ENCODE measurements at places on chromosomes 5 and 9.

DNA sequence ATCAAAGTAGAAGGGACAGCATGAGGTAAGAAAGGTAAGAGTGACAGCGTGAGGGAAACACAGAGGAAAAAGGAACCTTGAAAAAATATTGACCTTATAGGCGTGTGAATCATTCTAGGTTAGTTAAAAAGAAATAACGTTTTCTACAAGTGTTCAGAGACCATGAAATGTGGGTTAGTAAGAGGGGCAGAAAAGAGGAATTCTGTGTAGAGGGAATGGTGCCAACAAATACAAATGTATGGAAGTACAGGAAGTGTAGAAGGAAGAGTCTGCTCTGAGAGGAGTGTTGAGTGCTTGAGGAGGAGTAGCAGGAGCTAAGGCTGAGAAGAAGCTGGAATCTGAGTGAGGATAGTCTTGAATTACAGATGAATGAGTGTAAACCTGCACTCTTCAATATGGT, 418.6 kb upstream of the RIOK2 start:
- no peak for DNase-seq

DNA sequence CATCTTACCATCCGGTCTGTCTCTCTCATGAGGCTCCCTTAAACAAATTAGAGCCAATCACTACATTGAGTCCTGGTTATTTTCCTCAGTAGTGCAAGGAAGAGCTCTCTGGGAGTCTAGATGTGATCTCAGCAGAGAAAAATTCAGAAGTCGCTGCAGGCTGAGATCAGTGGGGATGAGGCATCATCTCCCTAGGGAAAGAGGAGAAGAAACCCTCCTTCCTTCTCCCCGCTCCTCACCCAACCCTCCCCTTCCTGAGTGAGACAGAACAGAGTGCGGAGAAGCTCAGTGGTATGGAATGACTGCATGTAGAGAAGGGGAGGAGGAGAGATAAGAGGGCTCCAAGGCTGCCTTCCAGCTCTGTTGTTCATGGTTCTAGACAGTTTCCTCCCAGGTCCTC, 80.5 kb downstream of the PAPPA start:
- no peak for DNase-seq

GRCh38 chr9:115739096-115739875, 414.3 kb upstream of the PAPPA start:
- no peak for DNase-seq

DNA sequence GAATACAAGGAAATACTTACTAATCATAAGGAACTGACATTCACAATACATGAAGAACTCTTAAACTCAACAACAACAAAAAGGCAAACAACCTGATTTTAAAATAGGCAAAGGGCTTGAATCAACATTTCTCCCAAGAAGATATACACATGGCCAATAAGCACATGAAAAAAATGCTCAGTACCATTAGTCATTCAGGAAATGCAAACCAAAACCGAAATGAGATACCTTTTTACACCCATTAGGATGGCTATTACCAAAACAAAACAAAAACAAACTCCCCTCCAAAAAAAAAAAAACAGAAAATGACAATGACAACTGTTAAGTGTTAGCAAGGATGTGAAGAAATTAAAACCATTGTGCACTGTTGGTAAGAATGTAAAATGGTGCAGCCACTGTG, 104.1 kb upstream of the ZNF462 start:
- no peak for DNase-seq

DNA sequence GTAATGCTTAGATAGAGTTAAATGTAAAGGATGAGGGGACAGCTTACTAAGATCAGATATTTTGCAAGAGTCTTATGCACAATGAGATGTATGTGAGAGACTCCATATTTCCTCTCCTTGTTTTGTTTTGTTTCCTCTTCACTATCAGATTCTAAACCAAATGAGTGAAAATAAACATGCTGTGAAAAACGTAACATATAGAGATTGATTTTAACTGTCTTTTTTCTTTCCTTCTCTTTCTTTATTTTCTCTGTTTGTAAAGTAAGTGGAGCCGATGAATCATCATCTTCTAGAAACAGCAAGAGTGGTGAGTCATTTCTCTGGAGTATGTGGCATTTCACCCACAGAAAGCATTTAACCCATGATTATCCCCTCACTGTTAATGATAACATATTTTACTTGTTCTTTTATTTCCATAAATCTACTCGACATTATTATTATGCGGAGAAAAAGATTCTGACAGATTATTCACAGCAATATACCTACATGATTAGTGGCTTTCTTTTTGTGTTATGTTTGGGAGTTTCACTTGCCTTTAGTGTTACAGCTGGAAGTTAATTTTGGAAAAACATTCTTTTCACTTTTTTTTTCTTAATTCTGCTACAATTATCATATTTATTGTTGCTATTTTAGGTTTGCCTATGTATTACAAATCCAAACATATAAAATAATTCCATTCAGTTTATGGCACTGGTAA, 2.1 kb upstream of the ANXA1 start:
- DNase-seq: no peak

DNA sequence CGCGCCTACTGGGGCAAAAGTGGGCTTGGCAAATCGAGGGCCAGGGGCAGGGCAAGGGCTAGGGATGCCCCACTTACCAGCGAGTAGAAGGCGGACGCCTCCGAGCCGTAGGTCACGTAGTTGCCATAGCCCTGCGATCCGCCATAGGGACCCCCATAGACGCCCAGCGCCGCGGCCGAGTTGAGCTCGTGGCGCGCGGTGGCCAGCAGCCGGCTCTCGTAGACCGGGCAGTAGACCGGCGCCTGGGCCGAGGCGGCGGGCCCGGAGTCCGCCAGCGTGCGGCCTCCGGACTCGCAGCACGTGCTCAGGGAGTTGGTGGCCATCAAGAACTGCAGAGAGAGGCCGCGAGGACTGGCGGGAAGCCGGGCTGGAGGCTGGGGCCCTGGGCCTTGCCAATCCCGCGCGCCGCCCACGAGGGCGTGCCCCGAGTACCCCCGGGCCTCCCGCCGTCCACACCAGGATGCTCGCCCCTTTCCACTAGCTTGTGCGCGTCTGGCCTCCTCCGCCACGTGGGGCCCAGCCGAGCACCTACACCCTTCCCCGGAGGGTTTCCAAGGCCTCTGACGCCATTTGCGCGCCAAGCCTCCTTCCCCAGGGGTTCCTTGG, 891 bp downstream of the IRX4 start:
- no peak for DNase-seq

DNA sequence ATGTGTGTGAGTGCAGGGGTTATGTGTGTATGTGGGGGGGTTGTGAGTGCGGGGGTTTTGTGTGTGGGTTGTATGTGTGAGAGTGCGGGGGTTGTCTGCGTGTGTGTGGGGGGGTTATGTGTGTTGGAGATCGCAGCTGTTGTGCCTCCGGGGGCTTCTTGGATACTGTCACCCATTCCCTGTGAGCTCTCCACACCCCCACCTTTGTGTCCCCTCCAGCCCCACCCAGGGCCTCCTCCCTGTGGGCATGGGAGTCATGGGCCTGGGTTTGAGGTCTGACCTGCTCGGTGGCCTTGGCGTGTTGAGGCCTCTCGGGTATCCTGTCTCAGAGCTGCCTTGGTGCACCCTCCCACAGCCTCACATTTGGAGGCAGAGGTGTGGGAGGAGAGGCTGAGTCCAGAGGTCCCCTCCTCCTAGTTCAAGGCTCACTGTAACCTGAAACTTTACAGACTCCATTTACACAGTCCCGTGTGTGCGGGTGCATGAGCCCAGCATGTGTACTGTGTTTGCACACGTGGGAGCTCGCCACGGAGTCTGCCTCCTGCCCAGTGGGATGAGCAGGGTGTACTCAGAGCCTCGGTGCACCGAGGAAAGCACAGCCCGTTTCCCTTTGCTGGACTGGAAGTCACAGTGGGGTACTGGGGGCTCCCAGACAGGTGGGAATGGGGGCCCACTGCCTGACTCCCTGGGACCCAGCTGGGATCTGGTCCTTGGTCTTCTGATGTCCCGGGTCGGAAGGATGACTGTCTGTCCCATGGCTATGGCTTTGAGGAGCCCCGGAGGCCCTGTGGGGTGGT, 43.4 kb downstream of the RXRA start:
- no peak for DNase-seq

- no peak for DNase-seq
Measured at GRCh38 chr5:23026252-23027170, 173.4 kb upstream of the CDH12 start.

DNA sequence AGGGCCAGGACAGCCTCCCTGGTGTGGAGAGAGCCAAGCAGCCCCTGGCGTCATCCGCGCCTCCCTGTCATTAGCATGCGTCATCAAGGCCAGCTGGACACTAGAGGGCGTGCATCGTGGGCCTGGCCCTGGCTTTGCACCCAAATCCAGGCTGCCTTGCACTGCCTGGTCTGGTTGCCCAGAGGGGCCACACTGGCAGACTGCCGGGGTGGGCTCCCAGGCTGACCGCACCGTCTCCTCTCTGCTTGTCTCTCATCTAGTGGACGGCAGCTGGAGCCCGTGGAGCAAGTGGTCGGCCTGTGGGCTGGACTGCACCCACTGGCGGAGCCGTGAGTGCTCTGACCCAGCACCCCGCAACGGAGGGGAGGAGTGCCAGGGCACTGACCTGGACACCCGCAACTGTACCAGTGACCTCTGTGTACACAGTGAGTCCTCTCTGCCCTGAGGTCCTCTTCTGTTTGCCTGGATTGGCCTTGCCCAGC, 29.0 kb downstream of the HK3 start:
- DNase-seq: no peak

DNA sequence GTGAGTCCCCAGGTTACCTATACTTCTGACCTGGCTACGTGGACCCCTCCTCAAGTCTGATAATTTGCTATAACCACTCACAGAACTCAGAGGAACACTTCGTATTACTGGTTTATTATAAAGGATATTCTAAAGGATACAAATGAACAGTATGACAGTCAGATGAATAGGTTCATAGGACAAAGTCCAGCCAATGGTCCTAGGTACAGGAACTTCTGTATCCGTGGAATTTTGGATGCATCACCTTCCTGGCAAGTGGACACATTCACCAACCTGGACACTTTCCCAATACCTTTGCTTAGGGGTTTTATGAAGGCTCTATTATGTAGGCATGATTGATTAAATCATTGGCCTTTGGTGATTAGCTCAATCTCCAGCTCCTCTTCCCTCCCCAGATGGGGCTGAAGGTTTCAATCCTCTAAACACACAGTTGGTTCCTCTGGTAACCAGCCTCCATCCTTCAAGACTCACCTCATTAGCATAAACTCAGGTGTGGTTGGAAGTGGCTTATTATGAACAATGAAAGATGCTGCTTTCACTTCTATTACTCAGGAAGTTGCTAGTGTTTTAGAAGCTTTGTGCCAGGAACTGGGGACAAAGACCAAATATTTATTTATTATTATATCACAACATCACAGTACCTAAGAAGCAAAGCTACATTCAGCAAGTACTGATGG, 149.6 kb upstream of the ELL2 start:
- DNase-seq: no peak

- no peak for DNase-seq
Measured at GRCh38 chr5:54807421-54807820, 178.0 kb downstream of the ESM1 start.

DNA sequence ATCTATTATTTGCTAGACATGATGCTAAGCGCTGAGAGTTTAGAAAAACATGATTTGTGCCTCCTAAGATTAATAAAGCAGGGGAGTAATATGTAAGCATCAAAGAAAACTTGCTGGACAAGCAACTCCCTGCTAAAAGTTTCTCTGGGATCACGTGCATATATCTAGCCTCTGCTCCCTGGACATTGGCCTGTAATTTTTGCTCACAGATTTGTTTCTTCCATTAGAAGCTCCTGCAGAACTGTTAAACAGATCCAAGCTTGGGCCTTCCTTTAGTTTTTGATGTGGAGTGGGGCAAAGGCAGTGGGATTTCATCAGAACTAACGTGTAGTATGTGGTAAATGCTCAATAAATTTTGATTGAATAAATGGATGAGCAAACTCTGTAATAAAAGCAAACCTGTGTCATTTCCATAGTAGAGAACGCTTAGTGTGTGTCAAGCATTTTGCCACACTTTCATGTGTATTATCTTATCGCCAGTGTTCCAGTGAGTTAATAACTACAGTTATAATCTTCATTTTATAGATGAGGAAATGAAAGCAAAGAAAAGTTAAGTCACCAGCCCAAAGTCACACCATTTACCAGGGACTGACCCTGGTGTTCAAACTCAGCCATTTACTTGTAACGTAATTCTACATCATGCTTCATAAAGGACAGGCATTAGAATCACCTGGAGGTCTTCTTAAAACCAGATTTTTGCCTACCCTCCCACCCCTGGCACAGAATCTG, 100.3 kb downstream of the PCSK5 start:
- DNase-seq: no peak

DNA sequence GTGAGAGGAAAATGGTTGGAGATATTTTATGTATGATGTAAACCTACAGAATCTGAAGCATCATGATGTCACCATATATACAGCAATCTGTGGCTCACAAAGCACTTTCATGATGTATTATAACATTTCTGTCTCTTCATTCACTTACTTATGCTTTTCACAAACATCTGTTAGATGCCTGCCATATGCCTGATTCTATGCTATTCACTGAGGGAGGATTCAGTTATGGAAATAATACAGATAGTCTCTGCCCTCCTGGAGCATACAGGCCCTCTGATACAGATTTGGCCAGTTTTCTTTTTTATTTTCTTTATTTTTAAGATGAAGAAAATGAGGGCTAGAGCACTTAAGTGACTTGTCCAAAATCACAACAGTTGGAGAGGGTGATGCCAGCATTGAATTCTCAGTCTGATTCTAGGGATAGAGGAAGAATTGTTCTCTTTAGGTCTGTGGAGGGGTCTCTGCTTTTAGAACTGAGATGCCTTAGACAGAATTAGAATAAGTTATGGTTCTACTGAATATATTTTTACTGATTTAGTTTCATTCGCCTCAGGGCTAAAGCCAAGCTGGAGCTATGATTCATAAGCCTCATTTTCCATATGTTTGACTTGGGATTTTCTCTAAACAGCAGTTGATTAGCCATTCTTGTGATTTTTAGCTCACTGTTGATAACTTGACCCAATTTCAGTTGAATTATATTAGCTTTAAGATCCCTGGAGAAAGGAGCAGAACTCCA, 636.4 kb downstream of the PRELID2 start:
- DNase-seq: no peak

GRCh38 chr5:149822301-149822700, 92.2 kb downstream of the PPARGC1B start:
- no peak for DNase-seq

DNA sequence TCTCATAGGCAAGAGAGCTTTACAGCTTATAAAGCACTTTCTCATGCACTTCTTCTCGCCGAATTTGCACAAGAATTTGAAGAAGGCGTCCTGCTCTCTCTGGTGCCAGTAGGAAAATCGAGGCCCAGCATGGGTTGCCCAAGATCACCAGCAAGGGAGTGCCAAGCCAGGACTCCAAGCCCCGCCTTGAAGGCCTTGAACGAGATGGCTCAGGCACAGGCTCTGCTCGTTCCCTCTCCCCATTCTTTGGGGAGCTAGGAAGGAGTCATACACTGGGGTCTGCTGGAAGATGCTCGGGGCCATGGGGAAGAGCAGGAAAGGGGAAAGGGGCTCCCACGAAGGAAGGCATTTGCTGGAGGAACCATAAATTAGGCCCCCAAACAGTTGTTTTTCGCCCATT, 46.7 kb downstream of the PAX5 start:
- no peak for DNase-seq

DNA sequence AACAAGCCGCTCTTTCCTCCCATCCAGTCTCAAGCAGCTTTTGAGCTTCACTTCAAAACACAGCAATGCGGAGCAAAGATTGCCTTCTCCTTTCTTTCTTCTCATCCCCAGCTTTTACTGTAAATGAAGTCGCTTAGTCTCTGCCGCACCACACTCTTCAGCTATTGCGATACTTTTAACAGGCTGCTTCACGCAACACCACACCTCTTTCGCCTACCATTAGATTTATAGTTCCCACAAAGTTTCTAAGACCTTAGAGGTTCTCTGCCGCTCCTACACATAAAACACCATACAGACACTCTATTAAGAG, 711 bp downstream of the PGGT1B start:
- DNase-seq: no peak

- DNase-seq: no peak
Measured at GRCh38 chr9:109972026-109972882, 192.3 kb downstream of the PALM2AKAP2 start.

All from activated gamma-delta T cell treated with Interleukin-2 at 50 U/mL for 16 hours (primary cell).